Activated CD4-positive, alpha-beta T cell treated with anti-CD3 and anti-CD28 coated beads, Interleukin-2, amount 50 U/mL, for 48 hours (primary cell): ENCODE measurements at places on chromosomes 7 and 10.

- DNase-seq, result no peak
Measured at GRCh38 chr10:1206101-1206500, 149.9 kb downstream of the WDR37 start.

DNA sequence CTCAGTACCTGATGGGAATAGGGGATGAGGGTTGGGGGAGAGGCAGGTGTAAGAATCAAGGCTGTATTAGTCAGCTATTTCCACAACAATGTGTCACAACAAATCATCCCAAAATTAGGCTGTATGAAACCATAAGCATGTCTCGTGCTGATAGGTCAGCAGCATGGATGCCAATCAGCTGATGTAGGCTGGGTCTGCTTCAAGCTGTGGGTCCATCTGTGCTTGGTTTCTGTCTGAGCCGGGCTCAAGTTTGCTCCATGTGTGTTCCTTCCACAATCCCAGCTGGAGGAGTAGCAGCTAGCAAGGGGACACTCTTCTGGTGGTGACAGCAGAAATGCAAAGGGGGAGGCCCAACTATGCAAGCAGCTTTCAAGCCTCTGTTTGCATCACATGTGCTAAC lies 97.9 kb upstream of the ZNF746 start:
- DNase-seq, result no peak

DNA sequence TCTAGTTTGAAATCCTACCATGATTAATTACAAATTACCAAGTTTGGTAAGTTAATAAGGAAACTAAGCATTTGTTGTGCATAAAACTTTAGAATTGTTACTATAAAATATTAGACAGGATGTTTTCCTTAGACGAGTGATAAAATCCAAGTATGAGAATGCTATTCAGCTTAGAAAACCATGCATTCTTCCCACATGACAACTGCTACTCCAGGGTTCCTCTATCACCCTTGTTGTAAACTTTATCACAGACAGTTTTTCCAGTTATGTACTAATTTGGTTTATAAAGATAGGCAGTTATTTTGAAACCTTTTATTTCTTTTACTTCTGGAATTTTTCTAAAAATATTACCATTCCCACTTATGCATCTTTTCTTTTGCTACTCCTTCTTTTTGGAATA lies 52.0 kb downstream of the SIRT1 start:
- no peak for DNase-seq

- DNase-seq, result no peak
Measured at GRCh38 chr7:35968140-35968940, 167.5 kb downstream of the SEPTIN7 start.

DNA sequence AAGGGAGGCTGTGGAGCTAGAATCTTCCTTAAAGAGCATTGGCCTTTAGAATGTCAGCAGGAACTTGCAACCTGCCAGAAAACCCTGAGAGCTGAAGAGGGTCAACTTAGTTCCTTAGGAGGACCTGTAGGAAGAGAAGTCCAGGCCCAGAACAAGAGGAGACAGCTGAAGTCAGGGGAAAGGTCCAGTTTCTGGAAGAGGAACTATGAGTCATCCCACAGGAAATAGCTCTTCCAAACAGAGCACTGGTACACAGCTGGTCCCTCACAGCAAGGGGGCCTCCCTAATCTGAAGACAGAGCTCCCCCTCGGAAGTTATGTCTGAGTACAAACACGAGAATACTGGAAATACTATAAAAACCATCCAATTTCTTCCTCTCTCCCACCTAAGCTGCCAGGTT lies 98.9 kb downstream of the HERPUD2 start:
- no peak for DNase-seq

GRCh38 chr7:50450590-50451032 lies 461 bp upstream of the FIGNL1 start:
- DNase-seq, result no peak

- no peak for DNase-seq
Measured at GRCh38 chr10:101487399-101487798, 100.7 kb downstream of the POLL start.

DNA sequence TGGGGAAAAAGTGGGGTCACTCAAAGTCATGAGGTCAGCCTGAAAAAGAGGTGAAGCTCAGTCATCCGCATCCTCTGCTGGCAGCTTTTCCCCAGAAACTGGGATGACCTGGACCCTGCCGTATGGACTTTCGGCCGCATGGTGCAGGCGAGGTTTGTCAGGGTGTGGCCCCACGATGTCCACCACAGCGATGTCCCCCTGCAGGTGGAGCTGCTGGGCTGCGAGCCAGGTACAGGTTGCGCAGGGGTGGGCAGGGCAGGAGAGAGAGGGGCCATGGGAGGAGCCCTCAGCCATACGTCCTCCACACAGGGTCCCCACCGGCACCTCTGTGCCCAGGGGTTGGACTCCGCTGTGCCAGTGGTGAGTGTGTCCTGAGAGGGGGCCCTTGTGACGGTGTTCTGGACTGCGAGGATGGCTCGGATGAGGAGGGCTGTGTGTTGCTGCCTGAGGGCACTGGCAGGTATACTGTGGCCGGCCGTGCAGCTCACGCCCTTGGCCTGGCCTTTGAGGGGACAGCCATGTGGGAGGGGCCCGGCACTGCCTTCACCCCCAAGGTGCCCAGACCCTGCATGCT lies 23.0 kb upstream of the ZNF467 start:
- no peak for DNase-seq

- DNase-seq, result no peak
Measured at GRCh38 chr10:100661520-100661919, 83.9 kb upstream of the PAX2 start.

DNA sequence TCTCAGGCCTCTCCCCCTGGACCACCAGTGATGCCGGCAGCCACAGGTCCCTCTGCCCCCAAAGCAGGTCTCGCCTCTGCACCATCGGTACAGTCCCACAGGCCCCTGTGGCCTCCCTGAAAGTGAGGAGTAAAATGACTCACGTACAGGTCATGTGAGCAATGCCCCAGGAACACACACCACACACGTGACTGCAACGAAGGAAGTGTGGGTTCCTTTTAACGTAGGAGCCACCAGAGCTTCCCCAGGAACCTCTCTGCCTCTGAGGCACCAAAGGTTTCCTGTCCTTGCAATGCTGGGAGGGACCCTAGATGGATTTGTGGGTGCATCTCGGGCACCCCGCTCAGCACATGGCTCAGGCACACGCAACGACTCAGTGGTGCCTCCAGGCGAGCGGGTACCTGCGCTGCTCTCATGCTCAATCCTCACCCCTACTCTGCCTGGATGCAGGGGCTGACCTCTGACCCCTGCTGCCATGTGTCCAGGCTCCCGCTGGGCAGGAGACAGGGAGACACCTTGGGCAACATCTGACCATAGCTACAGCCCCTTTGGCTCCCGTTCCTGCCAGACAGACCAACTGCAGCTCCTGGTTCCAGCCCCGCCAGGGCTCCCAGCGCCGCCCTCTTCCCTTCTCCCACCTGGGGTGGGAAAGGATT lies 120.7 kb downstream of the PRKAG2 start:
- DNase-seq, result peak; percentile 56

- no peak for DNase-seq
Measured at GRCh38 chr10:31645786-31646185, 282.8 kb downstream of the ARHGAP12 start.

DNA sequence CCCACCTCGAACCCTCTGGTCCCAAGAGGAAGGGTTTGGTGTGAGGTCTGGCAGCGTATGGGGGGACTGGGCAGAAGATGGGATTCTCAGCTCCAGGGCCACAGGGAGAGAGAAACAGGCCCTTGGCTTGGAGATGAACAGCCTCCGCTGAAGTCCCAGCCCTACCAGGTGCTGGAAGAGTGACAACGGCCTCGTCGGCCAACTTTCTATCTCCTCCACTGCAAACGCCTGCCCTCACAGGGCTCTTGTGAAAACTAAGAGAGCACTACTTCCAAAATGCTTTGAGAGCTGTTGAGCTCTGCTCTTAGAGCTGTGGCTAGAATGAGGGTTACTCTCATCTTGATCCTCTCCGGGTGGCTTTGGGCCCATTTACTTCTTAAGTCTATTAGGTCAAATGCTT lies 63.5 kb downstream of the AFAP1L2 start:
- DNase-seq, result no peak

DNA sequence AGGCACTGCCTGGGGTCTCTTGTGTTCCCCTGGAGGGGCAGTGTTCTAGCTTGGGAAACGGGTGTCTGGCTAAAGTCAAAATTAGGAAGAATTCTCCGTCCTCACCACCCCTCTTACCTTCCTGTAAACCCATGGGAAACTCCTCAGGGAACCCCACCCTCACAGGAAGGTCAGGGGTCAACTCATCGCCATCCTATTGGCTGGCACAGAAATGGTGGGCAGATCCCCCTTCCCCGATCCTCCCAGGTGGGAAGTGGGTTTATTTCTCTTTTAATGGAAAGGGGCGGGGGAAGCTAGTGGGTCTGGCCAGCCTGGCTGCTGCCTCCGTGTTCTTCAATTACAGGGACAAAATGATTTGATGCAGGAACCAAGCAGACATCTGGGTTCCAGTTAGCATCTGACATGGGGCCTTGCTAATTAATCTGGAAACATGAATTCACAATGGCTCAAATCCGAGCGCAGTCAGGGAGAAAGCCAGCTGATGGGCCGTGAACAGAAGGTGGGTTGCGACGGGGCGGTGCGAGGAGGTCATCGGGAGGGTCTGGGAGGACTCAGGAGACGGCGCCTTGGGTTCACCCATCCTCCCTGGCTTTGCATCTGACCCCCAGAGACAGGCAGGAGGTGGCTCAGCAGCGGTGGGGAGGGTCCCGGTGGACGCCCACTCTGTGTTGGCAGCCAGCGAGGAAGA lies 66.6 kb downstream of the SLIT1 start:
- DNase-seq, result no peak

- DNase-seq, result peak; percentile 67
Measured at GRCh38 chr7:64876792-64877713, 26.0 kb upstream of the ZNF273 start.

- DNase-seq, result no peak
Measured at GRCh38 chr7:1707756-1708595, 37.9 kb downstream of the ELFN1 start.

GRCh38 chr10:77205135-77205534 lies 432.5 kb downstream of the KCNMA1 start:
- no peak for DNase-seq

GRCh38 chr7:106285855-106286492 lies 1.2 kb upstream of the NAMPT start:
- DNase-seq, result peak; percentile 46
